Sciatic nerve (tissue), 2 donors: ENCODE measurements at places on chromosomes 12 and 14. TPM values are rescaled to one million over a fixed set of nuclear protein-coding genes. Genes with fewer than 3 reads are reported as not detected.

- DNase-seq = no peak
Observed at GRCh38 chr12:111748867-111749266, 17.9 kb upstream of the ALDH2 start.

The UBC gene
- total RNA-seq = 979 TPM

The TGFB3 gene
- 31.7 TPM for total RNA-seq

The DACT1 gene
- total RNA-seq = 115 TPM

DNA sequence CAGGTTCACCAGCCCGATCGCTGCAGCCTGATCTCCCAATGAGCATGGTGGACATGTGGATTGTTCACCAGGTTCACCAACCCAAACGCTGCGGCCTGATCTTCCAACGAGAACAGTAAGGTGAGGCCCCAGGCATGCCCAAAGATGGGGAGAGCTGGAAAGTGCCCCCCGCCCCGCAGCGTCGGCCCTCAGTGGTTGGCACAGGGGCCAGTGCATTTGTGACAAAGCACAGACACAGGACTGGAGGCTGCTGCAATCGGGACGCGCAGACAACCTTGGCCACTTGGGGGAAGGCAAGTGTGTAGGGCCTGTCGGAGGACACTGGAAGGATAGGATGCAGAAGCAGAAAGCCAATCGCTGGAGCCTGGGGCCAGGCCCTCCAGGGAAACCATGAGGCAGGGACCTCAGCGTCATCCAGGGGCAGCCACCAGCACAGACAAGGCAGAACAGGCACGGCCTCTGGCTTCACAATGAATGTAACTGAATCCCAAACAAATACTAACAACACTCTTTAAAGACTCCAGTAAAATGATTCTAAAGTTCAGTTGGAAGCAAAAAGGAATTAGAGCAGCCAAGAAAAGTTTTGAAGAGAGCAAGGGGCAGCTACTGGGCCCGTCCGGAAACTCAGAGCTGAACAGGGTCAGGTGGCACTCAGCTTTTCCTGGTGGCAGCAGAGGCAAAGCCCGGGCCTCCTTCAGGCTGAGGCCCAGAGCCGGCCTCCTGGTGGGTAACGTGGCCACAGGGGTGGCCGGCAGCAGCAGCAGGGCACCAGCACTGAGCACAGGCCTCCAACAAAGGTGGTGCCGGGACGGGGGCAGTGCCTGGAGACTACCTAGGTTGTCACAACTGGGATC lies 13.3 kb downstream of the BRF1 start:
- no peak for DNase-seq

GRCh38 chr14:65173973-65174693 lies 71.8 kb upstream of the MAX start:
- DNase-seq = no peak

- DNase-seq = no peak
Observed at GRCh38 chr12:76226956-76227355, 121.3 kb downstream of the BBS10 start.

DNA sequence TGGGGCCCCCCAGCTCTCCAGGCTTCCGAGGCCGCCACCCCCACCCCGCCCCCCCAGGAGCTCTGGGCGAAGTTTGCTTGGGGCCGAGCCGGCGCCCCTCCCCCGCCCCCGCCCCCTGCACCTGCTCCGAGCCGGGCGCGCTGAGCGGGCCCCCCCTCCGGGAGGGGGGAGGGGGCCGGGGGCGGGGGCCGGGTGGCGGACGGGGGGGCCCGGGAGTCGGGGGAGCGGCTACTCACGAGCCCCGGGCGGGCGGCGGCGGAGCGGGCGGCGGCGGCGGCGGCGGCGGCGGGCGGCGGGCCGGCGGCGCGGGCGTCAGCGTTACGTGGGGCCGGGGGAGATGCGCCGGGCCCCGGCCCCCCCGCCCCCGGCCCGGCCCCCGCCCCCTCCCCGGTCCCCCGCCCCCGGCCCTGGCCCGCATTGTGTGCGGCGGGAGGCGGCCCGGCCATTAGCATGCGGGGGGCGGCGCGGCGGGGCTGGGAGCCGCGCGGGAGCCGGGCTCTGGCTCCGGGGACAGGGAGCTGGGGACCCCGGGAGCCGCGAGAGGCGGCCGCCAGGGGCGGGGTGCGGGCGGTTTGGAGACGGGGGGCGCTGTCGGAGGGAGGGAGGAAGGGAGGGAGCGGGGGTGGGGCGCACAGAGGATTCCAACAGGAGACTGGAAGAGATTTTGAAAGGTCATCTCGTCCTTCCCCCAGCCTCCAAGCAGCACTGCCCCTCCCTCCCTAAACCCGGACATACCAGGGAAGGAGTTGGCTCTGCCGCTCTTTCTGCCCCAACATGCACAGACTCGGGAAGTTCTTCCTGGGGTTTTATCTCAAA lies at the start of gene ZNF219:
Gene ZNF219, minus strand, starts transcription at position 580 of the 816 bp plus-strand sequence. CDS start 5,064 bp downstream, outside the sequence.
- DNase-seq = peak; percentile 78

The AICDA gene
- 0.40 TPM for total RNA-seq

The DPF3 gene
- 2.9 TPM for total RNA-seq

The MYF5 gene
- not detected for total RNA-seq

The CLEC4A gene
- total RNA-seq = 4.6 TPM

- DNase-seq = peak; percentile 82
Observed at GRCh38 chr12:93894391-93895088, 217.4 kb downstream of the CRADD start.

- DNase-seq = no peak
Observed at GRCh38 chr12:3520168-3520567, 29.2 kb downstream of the PRMT8 start.

DNA sequence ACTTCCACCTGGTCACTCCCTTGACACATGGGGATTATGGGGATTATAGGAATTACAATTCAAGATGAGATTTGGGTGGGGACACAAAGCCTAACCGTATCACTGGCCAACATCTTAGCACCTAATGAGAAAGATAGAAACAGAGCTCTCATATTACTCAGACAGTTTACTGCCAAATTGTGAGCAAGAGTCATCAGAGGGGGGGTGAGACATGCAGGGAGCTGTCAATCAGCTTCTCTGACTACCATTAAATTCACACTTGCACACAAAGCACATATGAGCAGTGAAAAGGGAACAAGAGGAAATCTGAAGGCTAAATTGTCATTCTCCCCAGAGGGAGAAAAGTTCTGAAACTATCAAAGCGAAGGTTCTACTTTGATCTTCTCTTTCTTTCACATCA lies 78.1 kb upstream of the GRIN2B start:
- no peak for DNase-seq

GRCh38 chr12:95304673-95305198 lies 87.1 kb downstream of the VEZT start:
- DNase-seq = no peak

DNA sequence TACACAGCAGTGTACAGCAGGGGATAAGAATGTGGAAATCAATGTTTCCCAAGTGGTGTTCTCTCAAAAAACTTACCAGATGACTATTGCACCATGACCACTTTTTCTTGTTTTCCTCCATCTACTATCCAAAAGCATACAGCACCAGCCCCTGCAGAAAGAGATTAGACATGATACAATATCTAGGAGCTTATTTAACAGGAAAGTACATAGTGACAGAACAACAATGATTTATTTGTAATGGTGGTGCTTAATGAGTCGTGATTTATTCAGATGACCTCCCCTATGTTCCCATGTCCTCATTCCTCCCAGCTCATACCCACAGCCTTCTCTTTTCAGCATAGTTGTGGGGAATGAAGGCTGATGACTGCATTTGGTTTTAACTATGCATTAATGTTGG lies 413.6 kb downstream of the BTG1 start:
- DNase-seq = no peak

The FOXG1 gene
- total RNA-seq = 0.09 TPM

DNA sequence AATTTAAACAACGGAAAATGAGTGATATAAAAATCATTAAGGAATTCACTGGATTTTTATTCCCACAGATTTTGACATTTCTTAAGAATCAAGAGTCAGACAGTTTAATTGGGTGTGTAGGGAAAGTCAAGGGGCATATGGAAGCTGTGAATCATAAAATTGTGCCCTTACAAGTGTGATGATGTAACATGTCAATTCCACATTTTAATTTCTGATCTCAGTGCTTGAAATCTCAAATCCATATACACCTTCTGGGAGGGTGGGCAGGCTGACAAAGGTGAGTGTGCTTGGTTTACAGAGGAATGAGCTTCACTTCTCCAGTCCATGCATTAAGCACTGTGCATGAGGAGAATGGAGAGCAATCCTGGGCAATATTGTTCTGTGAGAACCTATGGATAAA lies 1.0 kb upstream of the KRT6A start:
- DNase-seq = no peak

DNA sequence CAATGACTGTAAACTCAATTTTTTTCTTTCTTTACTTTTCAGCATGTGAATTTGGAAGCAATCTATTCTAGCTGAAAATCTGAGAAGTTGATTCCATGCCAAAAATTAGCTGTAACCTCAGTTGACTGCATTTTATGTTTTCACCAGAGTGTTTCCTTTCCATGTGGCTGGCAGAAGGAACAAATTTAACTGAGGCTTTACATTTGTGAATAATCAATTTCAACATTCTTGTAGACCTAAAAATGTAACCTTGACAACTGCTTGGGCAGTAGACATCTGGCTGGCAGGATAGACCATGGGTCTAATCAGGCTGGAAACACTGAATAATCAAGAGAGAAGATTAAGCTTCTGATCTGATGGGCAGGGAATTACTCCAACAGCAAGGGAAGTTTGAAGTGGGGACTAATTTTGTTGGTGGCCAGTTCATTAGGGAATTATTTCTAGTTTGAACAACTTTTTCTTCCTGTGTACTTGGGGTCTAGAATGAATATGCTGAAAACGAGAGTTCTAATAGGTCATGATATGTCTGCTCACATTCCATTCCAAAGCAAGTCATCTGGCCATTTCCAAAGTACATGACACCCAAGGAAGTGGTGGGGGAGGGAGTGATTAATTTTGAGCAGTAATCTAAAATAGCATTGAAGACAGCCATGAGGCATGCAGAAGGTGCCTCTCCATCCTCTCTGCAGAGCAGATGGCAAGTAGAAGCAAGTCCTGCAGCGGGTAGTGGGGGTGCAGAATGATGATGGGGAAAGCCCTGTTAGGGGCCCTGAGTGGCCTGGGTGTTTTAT lies 68.2 kb downstream of the ATP23 start:
- no peak for DNase-seq

The RBMS2 gene
- 90.6 TPM for total RNA-seq

GRCh38 chr12:84572196-84572595 lies 340.4 kb downstream of the SLC6A15 start:
- DNase-seq = no peak

DNA sequence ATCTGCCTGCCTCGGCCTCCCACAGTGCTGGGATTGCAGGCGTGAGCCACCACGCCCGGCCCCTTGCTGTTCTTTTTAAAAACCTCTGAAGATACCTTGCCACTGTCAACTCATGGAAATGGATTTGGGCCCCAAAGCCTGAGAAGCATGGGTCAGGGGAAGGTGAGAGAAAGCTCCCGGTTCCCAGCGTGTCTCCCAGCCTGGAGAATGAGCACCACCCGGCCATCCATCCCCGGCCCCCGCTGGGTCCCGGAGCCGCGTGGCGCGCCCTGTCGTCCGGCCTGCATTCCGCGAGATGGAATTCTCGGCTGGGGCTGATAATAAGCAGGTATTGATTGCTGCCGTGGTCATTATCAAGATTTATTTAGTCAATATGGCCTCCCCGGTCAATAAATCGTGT lies 126.5 kb upstream of the MYL2 start:
- no peak for DNase-seq

The SCNN1A gene
- 16.8 TPM for total RNA-seq

The AMHR2 gene
- total RNA-seq = not detected

GRCh38 chr14:35509846-35510245 lies 24.1 kb upstream of the INSM2 start:
- no peak for DNase-seq

The STAT6 gene
- total RNA-seq = 187 TPM

The TGM1 gene
- total RNA-seq = 13.2 TPM

DNA sequence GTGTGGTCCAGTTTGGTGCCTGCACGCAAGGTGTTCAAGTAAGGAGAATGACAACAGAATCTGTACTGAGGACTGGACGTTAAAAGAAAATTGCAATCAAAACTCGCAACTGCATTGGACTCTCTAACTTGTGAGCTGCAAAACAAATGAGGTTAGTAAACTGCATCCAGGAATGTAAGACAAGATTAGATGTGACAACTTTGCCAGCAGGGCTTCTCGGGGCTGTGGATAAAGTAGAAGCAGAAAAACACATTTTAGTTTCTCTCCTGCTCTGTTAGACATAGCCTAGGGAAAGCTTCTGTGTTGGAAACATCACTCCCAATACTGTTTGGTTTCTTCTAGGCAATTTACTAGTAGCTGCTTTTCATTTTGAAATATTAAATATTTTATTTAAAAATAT lies 338.2 kb upstream of the NAV3 start:
- no peak for DNase-seq

DNA sequence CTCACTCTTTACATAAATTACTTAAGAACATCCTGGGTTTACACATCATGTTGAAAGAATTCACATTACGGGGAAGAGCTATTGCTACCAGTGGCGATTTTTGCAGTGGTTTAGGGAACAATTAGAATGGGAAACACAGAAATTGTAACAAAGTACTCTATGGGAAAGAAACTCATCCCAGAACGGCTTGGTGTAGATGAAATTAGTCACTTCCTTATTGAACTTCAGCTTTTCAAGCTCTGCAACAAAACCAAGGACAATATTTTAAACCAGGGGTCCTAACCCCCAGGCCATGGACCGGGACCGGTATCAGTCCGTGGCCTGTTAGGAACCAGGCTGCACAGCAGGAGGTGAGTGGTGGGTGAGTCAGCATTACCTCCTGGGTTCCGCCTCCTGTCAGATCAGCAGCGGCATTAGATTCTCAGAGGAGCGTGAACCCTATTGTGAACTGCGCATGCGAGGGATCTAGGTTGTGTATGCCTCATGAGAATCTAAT lies 32.3 kb upstream of the FICD start:
- DNase-seq = no peak

The ZNF140 gene
- total RNA-seq = 17.6 TPM

The GPR84 gene
- total RNA-seq = 0.53 TPM

The AGAP2 gene
- 4.0 TPM for total RNA-seq
